Prostate gland (tissue), 2 donors: ENCODE measurements at places on chromosomes 4 and X. TPM values are rescaled to one million over a fixed set of nuclear protein-coding genes. Genes with fewer than 3 reads are reported as not detected.

GRCh38 chrX:57667010-57667409 is 13.1 kb downstream of the NLRP2B start:
- no peak for DNase-seq

- no peak for DNase-seq
Observed at GRCh38 chr4:98383431-98384106, 122.4 kb downstream of the RAP1GDS1 start.

DNA sequence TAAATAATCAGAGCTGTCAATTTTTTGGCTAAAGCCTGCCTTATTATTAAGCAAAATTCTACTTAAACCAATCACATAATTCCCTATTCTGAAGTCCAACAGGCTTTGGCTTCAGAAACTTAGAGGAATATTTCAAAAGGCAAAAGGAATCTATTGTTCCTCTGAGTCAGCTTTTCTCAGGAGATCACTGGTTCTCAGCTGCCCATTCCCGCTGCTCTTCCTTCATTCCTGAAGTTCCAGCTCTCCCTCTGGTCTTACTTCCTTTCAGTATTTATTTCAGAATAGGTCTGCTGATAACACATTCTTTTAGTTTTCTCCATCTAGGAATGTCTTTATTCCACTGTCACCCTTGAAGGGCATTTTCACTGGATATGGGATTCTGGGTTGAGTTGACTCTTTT is 133.7 kb downstream of the SOWAHB start:
- DNase-seq: no peak

DNA sequence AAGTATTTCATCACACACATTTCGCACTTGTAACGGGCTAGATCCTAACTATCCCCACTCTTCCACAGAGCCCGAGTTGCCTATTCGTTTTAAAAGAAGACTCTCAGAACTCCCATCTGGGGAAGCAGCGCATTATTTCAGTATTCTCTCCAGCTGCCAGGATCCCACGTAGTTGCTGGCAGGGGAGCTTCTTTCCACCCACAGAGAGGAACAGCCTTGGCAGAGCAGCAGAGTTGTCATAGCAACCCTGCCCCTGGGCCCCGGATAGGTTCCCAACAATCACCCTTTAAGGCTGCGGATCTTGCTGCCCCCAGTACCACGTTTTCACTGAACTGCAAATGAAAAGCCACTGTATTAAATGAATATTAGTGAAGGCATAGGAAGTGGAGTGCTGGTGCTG is 106.7 kb downstream of the GPM6A start:
- no peak for DNase-seq

DNA sequence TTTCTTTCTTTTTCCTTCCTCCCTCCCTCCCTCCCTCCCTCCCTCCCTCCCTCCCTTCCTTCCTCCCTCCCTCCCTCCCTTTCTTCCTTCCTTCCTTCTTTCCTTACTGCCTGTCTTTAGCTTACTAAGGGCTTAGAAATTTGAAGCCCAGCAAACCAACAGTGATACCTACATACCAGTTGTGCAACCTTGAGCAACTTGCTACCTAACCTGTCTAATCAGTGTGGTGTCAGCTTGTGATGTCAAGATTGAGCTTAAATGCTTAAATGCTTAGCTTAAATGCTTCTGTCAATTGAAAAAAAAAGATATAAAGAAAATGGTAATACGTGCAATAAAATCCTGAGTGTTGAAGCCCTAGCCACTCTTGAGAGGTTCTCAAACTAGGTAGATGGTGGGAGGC is 728.6 kb downstream of the TRIML1 start:
- DNase-seq: no peak

- no peak for DNase-seq
Observed at GRCh38 chrX:119084766-119085165, 12.0 kb downstream of the CT47C1 start.

GRCh38 chr4:174282836-174283506 is 496 bp downstream of the FBXO8 start:
- peak; percentile 92 for DNase-seq

GRCh38 chr4:40281913-40282312 is 53.2 kb upstream of the CHRNA9 start:
- DNase-seq: no peak

DNA sequence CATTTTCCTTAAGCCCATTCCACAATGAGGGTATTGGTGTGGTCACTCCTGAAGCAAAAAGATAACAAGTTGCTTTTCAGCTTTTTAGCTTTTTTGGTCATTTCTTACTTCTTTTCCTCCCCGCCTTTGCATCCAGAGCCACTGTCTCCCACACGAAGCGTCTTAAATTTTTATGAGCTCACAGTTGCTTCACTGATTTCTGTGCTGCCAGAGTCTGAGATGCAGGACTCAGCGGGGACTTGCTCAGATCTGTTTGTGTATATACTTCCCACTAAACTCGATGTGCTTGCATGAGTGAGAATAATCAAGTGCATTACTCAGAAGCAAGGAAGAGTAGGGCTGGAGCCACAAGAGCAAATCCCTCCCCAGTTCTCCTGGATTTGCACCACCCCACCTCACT is 80.2 kb upstream of the FHL1 start:
- DNase-seq: no peak

DNA sequence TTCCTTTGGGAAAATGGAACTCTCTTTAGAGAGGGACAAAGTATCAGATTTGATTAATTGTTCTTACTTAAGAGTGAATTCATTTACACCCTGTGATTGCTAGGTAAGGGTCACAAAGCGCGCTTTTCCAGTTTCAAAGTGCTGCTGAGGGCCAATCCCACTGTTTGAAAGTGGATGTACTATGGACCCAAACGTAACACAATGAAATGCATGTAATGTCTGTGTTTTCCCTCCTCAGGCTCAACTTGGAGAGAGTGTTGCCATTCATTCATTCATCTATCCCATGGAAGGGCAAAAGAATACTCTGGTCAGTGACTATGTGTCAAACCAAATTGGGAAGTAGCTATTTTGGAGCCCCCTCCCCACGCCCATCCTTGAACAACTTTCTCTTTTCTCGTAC is 16.1 kb downstream of the IGSF1 start:
- DNase-seq: no peak

DNA sequence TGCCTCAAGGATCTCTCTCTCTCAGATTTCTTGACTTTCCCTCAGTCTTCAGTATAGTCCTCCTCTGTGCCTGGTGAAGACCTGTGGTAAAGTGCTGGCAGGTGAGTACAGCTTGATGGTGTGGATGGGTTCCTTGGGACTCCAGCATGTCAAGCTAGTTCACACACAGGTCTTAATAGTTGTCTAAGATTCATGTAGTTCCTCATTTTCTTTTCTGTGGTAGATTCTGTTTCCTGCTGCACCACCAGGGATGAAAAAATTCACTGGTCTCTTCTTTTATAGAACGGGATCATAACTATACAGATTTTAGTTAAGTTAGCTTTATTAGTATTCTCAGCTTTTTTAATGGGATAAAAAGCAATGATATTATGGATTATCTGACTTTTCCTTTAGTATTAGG is 32.5 kb upstream of the PAQR3 start:
- DNase-seq: no peak

GRCh38 chr4:5823542-5824211 is 69.2 kb downstream of the CRMP1 start:
- no peak for DNase-seq

DNA sequence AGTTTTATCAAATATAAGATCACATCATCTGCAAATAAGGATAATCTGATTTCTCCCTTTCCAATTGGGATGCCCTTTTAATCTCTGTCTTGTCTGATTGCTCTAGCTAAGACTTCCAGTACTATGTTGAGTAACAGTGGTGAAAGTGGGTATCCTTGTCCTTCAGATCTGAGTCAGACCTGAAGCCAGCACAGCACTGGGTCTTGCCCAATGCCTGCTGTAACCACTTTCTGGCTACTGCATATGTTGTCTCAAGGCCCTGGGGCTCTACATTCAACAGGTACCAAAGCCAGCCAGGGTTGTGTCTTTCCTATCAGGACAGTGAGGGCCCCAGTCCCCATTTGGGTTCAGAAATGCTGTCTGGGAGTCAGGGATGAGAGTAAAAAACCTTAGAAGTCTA is 90.3 kb downstream of the CYSLTR1 start:
- DNase-seq: no peak

GRCh38 chr4:33262824-33263223 is 2542.7 kb downstream of the PCDH7 start:
- no peak for DNase-seq

DNA sequence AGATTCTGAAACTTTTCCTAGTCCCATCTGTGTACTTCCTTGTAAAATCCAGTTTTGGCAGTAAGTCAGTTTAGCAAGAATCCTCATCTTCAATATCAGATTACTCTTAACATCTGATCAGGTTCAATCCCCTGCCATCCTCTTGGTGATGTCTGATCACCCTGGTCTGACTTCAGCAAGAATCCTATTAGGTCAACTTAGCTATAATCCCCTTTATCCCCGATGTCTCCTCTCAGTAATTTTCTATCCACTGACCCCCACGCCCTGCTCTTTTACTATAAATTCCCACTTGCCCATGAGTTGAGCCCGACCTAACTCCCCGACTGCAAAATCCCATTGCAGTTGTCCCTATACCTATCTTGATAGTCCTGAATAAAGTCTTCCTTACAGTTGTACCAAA is 57.9 kb upstream of the PRSS48 start:
- no peak for DNase-seq

DNA sequence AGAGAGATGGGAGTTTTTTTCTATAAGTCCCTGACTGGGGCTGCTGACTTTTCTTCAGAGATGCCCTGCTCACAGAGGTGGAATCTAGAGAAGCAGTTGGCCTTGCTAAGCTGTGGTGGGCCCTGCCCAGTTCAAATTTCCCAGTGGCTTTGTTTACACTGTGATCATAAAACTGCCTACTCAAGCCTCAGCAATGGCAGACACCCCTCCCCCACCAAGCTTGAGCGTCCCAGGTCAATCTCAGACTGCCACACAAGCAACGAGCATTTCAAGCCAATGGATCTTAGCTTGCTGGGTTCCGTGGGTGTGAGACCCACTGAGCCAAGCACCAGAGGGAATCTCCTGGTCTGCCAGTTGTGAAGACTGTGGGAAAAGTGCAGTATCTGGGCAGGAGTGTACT is 199.8 kb upstream of the WDFY3 start:
- DNase-seq: no peak

GRCh38 chr4:62087706-62088105 is 887.6 kb downstream of the ADGRL3 start:
- DNase-seq: no peak

DNA sequence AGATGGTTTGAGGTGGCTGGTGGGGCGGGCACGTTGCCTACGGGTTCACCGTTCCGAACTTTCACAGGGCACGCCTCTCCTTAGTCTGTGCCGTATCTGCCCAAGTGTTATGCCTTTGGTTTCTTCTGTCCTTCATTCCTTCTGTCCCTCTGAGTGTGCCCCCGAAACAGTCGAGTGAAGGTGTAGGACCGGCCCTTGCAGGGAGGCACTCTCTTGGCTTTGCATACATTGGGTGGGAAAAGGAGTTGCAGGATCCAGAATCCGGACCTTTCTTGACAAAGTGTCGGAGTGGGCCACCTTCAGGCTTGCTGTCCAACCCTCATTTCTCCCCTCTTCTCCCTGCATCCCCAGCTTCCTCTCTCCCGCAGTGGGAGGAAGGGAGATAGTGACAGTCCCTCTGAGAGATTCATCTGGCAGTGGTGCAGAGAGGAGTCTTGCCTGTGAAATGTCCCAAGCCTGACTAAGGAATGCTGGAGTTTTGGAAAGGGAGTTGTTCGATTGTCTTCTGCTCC is 569 bp downstream of the ARFIP1 start:
- DNase-seq: peak; percentile 9

DNA sequence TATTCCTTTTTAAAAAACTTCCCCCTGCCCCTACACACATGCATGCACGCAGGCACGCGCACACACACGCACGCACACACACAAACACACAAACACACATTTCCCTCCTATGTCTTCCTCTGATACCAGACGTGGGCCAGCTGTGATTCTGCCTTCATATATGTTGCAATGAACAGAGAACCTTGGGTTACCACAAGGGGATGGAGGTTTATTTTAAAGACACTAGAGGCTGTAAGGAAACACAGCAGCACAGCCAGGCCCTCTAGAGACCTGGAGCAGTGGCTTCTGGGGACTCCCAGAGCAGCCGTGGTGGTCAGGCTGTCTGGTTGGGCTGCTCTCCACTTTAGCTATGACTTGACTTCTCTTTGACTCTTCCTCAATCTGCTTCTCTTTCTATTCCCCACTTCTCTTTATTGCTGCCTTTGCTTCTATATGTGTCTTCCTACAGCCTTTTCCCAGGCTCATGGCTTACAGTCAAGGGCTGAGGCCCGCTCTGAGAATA is 3.2 kb upstream of the TLR10 start:
- no peak for DNase-seq

DNA sequence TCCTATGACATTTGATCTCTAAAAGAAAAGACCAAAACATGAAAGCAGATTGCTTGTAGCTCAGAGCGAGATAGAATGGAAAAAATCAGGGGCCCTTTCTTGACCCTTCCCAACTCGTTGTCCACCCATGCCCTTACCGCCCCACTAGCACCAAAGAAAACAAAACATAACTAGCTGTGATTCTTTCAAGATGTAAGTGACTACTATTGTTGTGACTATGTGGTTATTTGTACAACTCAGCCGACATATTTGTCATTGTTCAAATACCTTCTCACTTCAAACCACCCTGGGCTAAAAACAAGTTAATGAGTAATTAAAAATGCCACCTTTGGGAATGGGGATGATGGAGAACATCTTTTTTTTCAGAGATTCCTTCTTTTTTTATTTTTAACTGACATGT is 171.2 kb upstream of the GPC4 start:
- no peak for DNase-seq

DNA sequence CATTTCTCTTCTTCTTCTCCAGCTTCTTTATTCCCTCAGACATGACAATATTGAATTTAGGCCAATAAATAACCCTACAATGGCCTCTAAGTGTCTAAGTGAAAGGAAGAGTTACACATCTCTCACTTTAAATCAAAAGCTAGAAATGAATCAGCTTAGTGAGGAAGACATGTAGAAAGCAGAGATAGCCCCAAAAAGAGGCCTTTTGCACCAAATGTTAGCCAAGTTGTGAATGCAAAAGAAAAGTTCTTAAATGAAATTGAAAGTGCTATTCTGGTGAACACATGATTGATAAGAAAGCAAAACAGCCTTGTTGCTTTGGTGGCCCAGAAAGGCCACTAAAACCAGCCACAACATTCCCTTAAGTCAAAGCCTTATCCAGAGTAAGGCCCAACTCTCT is 146.2 kb upstream of the HHIP start:
- DNase-seq: no peak

CLGN gene
- total RNA-seq: 42.1 TPM

ADGRG4 gene
- not detected for total RNA-seq

PRSS12 gene
- 43.0 TPM for total RNA-seq

MGAT4D gene
- total RNA-seq: not detected

RADX gene
- total RNA-seq: 0.96 TPM

CXCL3 gene
- total RNA-seq: 1.4 TPM

PLP1 gene
- 2.9 TPM for total RNA-seq

ZNF711 gene
- 75.2 TPM for total RNA-seq

TEX13C gene
- not detected for total RNA-seq
